ENCODE measurements at places on chromosomes 1 and 21. TPM values are rescaled to one million over a fixed set of nuclear protein-coding genes. Genes with fewer than 3 reads are reported as not detected.

DNA sequence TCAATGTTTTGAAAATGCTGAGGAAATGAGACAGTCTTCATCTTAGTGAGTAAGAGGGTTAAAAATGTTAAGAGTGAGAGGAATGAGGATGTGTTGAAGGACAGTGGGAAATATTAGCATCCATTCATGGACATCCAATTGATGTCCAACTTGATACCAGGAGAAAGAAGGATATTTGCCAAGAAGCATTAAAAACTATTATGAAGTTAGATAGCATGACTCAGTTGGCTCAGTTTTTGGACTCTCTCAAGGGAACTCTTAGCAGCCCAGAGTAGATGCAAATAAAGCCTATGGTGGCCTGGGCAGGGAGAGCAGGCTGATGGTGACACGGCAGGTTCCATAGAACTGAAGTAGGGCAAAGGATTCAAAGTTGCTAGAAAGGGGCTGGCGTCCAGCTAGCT is 171.0 kb downstream of the ZZZ3 start:
- DNase-seq, result no peak

GRCh38 chr1:114023377-114023776 is 44.1 kb downstream of the OLFML3 start:
- DNase-seq, result no peak

DNA sequence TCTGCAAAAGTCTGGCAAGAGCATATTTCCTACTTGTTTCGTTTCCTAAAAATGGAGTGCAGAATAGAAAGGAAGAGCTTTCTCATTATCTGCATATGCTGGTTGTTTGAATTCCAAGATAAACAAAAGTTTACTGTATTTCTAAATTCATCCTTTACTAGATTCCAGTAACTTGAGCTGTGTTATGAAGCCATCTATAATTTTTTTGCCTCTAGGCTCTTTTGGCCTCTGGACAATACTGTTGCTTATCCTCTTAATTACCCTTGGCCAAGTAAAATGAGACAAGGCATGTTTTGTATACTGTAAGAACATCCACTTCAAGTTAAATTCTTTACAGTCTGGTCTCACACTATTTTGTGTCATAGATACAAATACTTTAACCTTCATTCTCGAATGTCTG is 45.6 kb upstream of the HFM1 start:
- DNase-seq, result no peak

GRCh38 chr1:234412830-234413229 is 39.6 kb downstream of the COA6 start:
- DNase-seq, result no peak

The RXFP4 gene
- not detected for total RNA-seq

The AADACL4 gene
- total RNA-seq, result not detected
